Inflammatory macrophage treated with lipopolysaccharide for 1 hour (primary cell): ENCODE measurements at places on chromosomes 5 and 9.
A peak's percentile ranks its signal among the peaks of the same experiment; 100 is the strongest.

DNA sequence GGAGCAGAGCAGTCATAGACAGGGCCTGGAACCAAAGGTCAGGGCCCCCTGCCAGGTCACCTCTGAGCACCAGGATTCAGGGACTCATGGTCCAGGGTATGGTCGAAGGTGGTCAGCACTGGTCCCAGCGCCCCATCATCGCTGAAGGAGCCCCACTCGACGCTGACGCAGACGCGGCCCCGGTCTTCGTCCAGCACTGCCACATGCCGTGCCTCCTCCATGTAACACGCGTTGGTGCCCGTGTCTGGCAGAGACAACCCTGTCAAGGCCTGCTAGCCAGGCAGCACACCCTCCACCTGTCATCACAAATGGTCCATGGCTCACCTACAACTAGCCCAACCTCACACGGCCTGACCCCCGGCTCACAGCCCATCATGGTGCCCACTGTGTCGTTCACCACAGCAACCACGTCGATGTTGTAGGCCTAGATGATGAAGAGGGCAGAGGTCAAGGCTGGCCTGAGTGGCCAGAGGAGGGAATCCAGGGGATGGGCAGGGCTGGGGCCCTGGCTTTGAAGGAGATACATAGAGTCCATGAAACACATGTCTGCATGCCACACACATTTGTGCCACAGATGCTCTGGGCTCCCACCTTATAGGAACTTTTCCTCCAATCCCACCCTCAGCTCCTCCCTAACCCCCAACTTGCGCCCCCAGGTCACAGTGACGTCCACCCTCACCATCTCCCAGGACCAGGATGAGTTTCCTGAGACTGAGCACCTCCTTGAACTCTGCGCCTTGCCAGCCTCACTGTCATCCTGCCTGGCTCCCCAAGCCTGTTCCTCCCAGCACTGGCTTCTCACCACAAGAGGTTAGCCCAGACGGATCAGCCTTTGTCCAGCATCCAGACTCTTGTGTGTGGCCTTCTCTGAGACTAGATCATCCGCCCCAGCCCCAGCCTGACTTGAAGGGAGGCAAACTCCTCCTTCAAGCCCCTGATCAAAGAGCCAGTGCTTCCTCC, 9.5 kb downstream of the HK3 start:
- DNase-seq, result no peak

DNA sequence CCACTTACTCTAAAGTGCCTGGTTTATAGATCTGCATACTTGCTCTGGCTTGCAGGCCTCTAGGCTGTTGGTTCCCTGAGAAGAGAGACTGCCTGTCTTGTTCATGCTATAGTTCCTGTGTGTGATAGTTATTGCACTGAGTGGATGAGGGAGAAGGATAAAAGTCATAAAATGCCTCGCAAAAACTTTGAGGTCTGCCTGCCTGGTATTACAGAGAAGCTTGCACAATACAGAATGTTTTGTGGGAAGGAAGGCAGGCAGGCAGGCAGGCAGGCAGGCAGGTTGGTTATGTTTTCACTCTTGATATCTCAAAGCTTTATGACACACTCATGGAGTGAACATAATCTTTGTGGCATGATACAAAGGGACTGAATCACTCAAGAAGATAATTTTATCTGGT, 287.1 kb downstream of the SLIT3 start:
- DNase-seq, result no peak

- DNase-seq, result no peak
Measured at GRCh38 chr9:109272745-109273144, 48.1 kb downstream of the EPB41L4B start.

GRCh38 chr5:1734908-1735289, 64.7 kb downstream of the MRPL36 start:
- DNase-seq, result no peak

DNA sequence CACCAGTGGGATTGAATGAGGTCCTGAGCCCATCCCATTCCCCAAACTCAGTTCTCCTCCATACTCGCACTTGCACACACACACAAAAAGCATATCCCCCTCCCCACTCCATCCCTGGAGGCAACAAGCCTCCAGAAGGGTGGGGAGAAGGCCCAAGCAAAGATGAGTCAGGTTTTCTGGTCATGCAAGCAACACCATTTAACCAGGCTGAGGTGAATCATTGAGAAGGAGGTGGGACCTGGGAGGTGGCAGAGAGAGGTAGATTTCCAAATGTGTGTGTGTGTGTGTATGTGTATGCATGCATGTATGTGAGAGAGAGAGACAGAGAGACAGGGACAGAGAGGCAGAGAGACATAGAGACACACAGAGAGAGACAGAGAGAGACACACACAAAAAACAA, 185.2 kb upstream of the TRIM32 start:
- DNase-seq, result no peak

DNA sequence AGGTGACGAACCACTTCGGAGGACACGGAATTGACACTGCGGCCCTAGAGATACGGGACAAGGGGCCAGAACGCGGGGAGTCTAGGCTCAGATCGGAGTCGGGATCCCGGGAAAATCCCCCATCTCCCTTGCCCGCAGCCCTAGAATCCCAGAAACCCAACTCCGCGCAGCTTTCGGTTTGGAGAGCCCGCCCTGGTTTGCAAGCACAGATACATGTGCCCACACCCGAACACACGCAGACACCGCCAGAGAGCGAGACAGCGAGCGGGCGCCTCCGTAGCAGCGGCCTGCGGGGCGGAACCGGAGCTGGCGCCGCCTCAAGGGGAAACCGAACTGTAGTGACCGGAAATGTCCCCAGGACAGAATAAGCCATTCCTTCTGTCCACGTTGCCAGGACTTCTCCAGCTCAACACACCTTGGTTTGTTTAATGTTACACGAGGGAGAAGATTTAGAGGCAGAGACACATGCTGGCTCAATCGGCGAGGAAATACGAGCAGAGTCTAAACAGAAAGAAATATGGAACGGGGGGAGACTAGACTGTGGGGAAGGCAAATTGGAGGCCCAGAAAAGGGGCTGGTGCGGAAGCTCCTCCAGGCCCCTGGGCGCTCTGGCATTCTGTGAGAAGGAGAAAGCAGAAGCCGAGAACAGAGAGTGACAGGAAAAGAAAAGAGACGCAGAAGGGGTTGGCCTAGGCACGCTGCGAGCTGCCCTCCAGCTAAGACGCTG, 2.9 kb upstream of the PAX5 start:
- DNase-seq, result peak; percentile 37

DNA sequence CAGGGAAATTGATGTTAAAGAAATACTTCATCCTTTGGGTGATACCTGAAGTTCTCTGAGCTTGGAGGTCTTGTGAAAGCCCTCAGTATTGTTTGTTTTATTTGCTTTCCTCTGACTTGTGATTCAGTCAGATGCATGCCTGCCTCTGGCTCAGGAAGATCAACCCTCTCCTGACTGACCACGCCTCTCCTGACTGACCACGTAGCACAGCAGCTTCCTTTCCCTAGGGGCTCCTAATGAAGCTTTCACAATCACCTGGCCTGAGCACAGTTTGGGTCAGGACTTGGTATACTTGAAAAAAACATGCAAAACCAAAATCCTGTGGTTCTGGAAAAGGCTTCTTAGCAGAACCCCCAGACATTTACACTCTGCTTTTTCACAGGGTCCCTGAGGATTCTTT, 3.8 kb downstream of the TGFBI start:
- DNase-seq, result no peak

GRCh38 chr5:39906146-39906545, 481.4 kb upstream of the DAB2 start:
- no peak for DNase-seq

GRCh38 chr5:148014276-148014675, 49.5 kb upstream of the SPINK5 start:
- no peak for DNase-seq

- DNase-seq, result peak; percentile 91
Measured at GRCh38 chr5:141664733-141665461, 13.7 kb upstream of the FCHSD1 start.

GRCh38 chr9:121636341-121636865, 15.0 kb upstream of the DAB2IP start:
- DNase-seq, result no peak

- no peak for DNase-seq
Measured at GRCh38 chr9:90112788-90113187, 508.0 kb downstream of the GADD45G start.

GRCh38 chr9:103514767-103515166, 519.6 kb downstream of the CYLC2 start:
- DNase-seq, result no peak

GRCh38 chr5:149117970-149118369, 23.3 kb upstream of the ABLIM3 start:
- no peak for DNase-seq

- DNase-seq, result no peak
Measured at GRCh38 chr5:133728475-133728874, 116.1 kb upstream of the FSTL4 start.

- DNase-seq, result no peak
Measured at GRCh38 chr5:80033513-80033912, 1.6 kb upstream of the THBS4 start.

DNA sequence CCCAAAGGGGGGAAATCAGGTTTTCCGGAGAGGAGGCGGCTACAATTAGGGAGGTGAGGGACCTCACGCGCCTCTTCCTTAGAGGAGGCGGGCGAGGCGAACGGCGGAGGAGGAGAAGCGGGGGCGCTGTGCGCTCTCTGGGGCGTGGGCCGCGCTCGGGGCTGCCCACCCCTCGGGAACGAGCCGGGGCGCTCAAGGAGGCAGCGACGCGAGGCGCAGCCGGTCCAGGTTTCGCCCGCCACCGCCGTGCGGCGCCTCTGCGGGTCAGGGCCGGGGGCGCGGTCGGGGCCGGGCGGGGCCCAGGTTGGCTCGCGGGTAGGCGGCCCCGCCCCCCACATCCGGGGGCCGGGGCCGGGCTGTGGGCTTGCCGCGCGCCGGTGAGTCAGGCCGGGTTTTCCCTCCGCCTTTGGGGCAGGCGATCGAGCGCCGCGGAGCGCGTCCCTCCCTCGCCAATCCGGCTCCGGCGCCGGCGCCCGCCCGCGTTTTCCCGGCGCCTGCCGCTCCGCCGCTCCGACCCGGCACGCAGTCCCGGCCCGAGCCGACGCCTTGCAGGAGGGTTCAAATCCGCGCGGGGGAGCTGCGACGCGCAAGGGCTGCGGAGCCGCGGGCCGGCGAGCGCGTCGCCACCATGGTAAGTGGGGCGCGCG, at the start of gene N4BP3:
N4BP3 (plus strand) TSS at position 392 of the 647 bp plus-strand sequence. CDS start 6,052 bp downstream, outside the sequence.
- DNase-seq, result peak; percentile 62

- DNase-seq, result no peak
Measured at GRCh38 chr9:94779693-94780290, 53.3 kb downstream of the AOPEP start.
